ENCODE measurements at places on chromosomes 1 and 21. TPM values are rescaled to one million over a fixed set of nuclear protein-coding genes. Genes with fewer than 3 reads are reported as not detected.
A peak's percentile ranks its signal among the peaks of the same experiment; 100 is the strongest.

DNA sequence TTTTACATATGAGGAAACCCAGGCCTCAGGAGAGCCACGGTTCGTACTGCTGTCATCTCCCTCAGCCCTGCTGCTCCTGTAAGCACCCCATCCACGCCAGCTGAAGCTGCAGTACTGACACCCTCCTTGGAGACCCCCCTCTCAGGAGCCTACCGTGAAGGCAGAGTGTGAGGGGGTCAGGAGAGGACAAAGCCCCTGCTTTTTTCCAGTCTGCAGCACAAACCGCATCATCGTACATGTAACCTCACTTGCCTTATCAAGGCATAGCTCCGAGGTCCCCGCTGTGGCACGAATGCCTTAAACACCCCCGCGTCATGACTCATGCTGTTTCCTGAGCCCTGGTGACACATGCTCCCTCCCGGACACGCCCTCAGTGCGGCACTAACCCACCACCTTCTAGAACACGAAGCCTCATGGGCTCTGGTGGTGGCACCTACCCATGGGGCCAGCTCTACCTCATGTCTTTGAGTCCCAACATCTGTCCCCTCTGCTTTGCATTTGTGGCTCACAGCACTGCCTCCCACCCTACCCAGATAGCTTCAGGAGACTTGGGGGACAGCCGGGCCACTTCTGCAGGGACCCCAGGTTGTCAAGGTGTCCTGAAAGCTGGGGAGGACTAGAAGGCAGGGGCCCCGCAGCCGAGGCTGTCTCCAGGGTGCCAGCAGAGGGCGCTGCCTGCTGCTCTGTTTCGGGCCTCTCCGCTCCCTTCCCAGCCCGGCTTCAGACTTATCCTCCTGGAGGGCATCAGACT, 4.9 kb downstream of the SH3BGRL3 start:
- DNase-seq, result peak; percentile 91

Gene LCE1C
- not detected for total RNA-seq

GRCh38 chr1:55197099-55197498, 18.1 kb downstream of the USP24 start:
- no peak for DNase-seq

Gene SEMA4A
- total RNA-seq, result 23.0 TPM

DNA sequence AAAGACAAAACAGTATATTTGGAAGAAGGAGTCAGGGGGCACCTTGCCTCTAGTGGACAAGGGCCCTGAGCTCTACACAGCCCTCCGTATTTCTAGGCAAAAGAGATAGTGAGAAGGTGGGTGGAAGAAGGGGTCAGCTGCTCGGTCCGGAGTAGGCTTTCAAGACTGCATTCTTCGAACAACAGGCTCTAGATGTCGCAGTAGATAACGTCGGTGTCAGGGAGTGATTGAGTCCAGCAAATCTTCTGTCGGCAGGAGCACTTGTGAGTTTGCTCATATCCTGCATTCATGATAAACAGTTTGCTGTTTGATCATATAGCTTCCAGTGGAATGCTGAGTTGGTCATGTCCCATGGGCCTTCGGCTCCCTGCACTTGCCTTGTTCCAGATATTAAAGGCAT, 36.8 kb downstream of the DIPK1A start:
- no peak for DNase-seq

DNA sequence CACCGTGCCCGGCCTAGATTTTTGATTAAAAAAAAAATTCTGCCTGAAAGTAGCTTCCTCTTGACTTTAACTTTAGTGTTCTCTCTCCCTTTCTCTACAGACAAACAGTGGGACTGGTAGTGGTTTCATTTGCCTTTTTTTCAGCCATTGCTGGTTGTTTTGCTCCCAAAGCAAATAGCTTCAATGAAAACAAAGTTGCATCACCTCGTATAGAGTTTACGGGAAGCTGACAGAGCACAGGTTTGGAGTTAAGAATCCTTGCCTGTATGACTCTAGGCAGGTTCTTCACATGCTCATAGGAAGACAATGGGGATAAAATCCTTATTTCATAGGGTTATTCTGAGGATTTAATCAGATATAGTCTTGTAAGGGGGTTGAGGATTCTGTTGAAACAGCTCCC, 21.6 kb downstream of the AADACL4 start:
- DNase-seq, result no peak

Measured in CD8-positive, alpha-beta memory T cell (primary cell).